ENCODE measurements at places on chromosomes 1 and 21.

DNA sequence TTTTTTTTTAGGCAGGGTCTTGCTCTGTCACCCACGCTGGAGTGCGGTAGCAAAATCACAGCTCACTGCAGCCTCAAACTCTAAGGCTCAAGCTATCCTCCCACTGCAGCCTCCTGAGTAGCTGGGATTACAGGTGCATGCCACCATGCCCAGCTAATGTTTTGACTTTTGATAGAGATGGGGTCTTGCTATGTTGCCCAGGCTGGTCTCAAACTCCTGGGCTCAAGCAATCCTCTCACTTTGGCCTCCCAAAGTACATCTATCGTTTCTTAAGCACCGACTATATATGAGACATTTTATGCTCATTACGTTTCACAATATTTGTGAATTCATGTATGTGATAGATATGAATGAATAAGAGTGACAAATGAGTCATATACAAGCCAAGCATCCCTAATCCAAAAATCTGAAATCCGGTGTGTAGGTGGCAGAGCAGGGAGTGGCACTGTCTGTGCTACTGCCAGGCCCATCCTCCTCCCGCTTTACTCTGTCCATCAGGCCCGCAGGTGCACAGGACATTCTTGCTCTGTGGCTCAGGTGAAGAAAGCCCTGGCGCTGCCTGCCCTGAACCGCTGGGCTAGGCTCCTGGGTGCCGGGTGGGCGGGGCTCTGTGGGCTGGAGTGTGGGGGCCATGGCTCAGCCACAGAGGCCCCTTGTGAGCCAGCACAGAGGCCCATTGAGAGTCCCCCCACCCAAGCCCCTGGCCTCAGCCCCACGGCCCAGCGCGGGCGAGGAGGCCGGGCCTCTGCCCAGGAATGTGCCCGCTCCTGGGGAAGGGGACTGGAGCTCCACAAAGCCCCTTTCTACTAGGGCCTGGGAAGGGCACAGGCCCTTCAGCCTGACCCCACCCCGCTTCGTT, 45.3 kb downstream of the HSPG2 start:
- DNase-seq, result no peak

- DNase-seq, result no peak
These were observed 154.0 kb upstream of the WNT4 start for GRCh38 chr1:22296701-22297591.

GRCh38 chr1:206766251-206766856, 4.2 kb upstream of the IL19 start:
- no peak for DNase-seq

GRCh38 chr1:59083946-59084865, 212.7 kb upstream of the FGGY start:
- DNase-seq, result no peak

GRCh38 chr21:42905195-42905594, 12.1 kb downstream of the NDUFV3 start:
- DNase-seq, result no peak

GRCh38 chr1:51576085-51576444, 40.8 kb upstream of the OSBPL9 start:
- no peak for DNase-seq
